ENCODE measurements at places on chromosomes 1 and 21.

DNA sequence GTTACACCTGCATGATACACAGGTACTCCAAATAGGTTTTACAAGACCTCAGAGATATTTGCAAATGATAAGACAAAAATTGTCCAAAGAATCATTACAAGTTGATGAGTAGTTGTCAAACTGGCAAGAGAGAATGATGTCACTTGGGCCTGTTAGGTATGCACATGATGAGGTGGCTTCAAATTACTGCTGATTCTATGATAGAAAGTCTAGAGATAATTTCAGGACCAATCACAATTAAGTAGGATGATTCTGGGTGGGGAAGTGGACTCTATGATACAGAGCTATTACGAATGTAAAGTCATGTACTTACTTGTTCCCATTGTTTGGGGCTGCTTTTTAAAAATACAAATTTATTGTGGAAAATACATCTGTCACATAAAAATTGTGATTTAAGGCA lies 5.2 kb upstream of the SPRR1B start:
- no peak for DNase-seq

- DNase-seq = no peak
These were observed 285.4 kb downstream of the SMYD3 start for GRCh38 chr1:246221485-246222255.

DNA sequence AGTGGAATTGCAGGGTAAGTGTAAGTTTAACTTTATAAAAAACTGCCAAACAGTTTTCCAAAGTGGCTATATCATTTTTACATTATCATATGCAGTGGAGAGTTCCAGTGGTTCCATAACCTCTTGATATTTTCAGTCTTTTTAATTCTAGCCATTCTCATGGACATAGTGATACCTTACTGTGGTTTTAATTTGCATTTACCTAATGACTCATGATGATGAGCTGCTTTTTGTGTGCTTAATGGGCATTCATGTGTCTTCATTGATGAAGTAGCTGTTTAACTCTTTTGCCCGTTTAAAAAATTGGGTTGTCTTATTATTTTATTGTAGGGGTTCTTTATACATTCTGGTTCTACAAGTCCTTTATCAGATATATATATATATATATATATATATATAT lies 29.4 kb downstream of the SNX27 start:
- no peak for DNase-seq

DNA sequence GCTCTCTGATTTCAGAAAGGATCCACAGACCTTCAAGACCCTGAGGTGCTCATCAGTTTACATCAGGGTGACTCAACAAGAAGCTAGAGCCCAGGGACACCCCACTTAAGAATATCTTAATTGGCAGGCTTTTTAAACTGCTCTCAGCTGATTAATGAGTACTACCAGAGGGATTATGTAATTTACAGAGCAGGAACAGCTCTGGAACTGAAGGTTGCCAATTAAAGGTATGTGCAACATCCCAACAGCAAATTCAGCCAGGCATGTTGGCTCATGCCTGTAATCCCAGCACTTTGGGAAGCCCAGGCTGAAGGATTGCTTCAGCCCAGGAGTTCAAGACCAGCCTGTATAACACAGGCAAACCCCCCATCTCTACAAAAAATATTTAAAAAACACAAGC lies 295.7 kb downstream of the SETD4 start:
- no peak for DNase-seq

- DNase-seq = no peak
These were observed 8.1 kb downstream of the BLACAT1 start for GRCh38 chr1:205447457-205448341.

DNA sequence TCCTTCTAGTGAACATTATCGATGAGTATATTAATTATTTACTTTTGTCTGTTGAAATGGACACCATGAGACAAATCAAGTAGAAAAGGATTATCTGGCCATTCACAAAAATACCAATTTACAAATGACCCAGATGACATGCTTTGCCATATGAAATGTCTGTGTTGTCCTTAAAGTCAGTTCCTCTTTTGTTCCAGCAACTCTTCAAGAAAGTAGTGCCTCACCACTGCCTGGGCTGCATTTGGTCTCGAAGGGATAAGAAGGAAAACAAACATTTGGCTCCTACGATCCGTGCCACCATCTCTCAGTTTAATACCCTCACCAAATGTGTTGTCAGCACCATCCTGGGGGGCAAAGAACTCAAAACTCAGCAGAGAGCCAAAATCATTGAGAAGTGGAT lies 79.6 kb downstream of the RGL1 start:
- no peak for DNase-seq

- no peak for DNase-seq
These were observed 53.2 kb upstream of the B3GALNT2 start for GRCh38 chr1:235557495-235557894.

GRCh38 chr1:7493711-7494454 lies 277.2 kb upstream of the VAMP3 start:
- no peak for DNase-seq

DNA sequence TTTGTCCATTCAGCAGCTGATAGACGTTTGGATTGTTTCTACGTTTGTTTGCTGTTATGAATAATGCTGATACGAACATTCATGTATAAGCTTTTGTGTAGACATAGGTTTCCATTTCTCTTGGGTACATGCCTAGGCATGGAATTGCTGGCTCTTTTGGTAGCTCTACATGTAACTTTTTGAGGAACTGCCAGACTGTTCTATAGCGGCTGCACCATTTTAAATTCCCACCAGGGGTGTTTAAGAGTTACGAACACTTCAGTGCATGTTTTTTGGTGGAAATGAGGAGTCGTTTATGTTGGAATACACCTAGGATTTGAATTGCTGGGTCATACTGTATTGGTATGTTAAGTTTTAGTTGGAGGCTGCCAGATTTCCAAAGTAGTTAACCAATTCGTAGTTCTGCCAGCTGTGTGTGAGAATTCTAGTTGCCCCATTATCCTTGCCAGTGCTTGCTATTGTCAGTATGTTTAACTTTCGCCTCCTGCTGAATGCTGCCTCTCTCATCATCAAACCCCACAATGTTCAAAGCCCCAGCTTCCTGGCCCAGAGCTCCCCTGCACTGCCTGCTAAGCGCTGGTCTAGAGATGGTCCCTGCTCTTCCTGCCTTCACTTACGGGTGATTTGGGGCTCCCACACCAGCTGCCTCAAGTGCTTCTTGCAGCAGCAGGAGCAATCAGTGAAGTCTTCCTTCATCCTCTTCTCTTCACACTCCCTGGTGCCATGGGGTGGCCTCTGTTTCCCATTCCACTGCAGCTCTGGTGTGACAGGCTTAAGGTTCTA lies 81.0 kb downstream of the MAN1C1 start:
- no peak for DNase-seq

DNA sequence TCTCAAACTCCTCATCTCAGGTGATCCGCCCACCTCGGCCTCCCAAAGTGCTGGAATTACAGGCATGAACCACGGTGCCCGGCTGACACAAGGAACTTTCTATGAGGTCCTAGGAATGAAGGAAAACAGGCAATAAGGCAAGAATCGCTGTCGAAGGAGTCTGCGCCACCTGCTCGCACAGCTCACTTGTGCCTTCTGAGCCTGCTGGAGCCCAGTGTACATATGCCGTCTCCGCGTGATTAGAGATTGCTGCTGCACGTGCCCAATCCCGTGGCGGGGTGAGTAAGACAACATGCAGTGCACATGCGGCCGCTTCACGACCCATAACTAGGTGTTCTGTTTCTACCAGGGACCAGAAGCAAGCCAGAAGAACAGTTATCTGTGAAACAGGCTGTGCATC lies 24.3 kb downstream of the H3-3A start:
- no peak for DNase-seq

DNA sequence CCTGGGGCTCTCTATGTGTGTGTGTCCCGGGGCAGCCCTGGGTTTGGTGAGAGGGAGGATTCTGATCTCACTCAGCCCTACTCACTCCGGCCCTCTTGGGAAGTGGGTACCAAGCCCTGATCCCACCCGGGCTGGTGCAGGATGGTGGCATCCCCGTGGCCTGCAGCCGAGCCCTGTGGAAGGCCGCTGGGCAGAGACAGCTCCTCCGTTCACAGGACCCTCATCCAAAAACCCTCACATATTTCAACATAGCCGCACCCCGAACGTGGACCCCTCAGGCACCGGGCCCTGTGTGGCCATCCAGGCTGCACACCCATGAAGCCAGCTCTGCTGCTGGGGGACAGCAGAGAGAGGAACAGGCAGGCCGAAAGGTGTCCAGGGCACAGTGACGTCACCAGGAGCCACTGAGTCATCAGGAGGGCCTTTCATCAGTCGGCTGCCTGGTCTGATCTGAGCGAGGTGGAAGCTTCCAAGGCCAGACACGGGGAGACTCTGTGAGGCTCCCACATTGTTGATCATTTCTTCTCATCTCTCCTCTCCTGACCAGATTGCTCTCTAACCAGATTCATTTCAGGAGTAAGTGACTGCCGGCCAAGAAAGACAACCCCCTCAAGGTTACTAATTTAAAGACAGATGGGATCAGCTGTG lies 16.2 kb upstream of the GPR157 start:
- DNase-seq = no peak

GRCh38 chr1:89754518-89754917 lies 66.3 kb upstream of the LRRC8D start:
- no peak for DNase-seq

DNA sequence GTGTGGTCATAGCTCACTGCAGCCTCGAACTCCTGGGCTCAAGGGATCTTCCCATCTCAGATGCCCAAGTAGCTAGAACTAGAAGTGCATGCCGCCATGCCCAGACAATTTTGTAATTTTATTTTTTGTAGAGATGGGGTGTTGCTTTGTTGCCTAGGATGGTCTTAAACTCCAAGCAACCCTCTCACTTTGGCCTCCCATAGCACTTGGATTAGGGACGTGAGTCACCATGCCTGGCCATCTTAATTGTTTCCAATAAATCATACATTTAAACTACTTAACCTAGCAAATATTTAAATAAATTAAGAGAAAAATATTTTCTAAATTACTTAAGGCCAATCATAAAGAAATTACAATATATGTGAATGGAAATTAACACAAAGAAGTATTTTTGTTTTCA lies 35.1 kb upstream of the ADGRL4 start:
- DNase-seq = no peak

DNA sequence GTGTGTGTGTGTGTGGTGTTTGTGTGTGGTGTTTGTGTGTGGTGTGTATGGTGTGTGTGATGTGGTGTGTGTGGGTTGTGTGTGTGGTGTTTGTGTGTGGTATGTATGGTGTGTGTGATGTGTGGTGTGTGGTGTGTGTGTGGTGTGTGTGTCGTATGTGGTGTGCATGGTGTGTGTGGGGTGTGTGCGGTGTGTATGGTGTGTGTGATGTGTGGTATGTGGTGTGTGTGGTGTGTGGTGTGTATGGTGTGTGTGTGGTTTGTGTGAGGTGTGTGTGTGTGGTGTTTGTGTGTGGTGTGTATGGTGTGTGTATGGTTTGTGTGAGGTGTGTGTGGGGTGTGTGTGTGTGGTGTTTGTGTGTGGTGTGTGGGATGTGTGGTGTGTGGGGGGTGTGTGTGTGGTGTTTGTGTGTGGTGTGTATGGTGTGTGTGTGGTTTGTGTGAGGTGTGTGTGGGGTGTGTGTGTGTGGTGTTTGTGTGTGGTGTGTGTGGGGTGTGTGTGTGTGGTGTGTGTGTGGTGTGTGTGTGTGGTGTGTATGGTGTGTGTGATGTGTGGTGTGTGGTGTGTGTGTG lies 106.2 kb upstream of the ADAR start:
- DNase-seq = no peak

- DNase-seq = no peak
These were observed 18.6 kb upstream of the PDZK1IP1 start for GRCh38 chr1:47208374-47208850.

GRCh38 chr1:17941431-17942189 lies 166.0 kb upstream of the IGSF21 start:
- DNase-seq = no peak

DNA sequence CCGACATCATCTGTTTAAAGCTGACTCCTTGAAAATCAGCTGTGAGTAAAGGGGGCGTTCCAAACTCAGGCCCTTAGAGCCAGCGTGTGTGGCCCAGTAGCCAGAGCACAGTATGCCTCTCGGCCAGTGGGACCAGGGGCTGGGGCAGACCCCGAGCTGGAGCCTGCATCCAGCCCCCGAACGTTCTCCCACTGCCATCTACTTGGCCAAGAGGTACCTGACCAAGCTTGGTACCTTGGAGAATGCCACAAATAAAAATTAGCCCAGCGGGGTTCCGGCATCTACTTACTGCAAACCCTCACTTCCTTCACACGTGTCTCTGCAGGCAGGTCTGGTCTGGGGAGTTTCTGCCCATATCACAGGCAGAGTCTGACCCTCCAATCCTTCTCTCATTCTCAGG lies 56.7 kb upstream of the COL6A2 start:
- DNase-seq = no peak

GRCh38 chr1:214621236-214621635 lies 18.2 kb downstream of the CENPF start:
- DNase-seq = no peak

DNA sequence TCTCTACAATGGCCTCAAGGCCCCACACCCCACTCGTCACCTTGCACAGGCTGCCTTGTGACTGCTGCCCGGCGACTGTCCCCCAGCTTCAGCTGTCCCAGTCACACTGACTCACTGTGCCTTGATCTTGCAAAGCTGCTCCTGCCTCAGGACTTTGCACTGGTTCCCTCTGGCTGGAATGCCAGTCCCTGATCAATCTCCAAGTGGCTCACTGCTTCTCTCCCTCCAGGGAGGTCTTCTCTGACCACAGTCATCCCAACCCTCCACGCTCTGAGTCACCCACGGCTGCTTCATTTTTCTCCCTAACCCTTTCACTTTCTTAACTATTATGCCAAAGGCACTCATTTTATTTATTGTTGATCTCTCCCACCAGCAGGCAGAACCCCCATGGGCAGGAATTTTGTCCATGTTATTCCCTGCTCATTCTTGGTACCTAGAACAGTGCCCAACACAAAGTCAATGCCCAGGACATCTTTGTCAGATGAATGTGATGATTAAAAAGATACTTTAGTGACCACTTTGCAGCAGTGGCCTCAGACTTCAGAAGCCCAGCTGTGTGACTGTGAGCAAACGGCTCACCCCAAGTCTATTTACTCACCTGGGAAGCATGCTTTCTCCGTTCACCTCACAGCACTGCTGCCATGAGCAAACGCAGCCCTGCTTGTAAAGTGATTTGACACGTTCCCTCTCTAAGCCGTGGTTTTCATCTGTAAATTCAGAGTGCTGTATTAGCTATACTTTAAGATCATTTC lies 53.4 kb downstream of the ZBTB18 start:
- no peak for DNase-seq

Measured in stimulated activated CD4-positive, alpha-beta T cell treated with anti-CD3 and anti-CD28 coated beads, TNF-alpha, amount 100 ng/mL, for 1 hour (primary cell).